Spinal cord (tissue), 10 donors: ENCODE measurements at places on chromosomes 1 and 21. TPM values are rescaled to one million over a fixed set of nuclear protein-coding genes. Genes with fewer than 3 reads are reported as not detected.

Gene TPTE
- total RNA-seq = not detected

Gene HEYL
- total RNA-seq = 6.4 TPM

Gene GUCA2B
- not detected for total RNA-seq

Gene S100B
- total RNA-seq = 415 TPM

Gene ZMYND12
- 6.1 TPM for total RNA-seq

Gene LAMC1
- 174 TPM for total RNA-seq

Gene RNU1-1
- total RNA-seq = 4,182 TPM

Gene FCRL4
- not detected for total RNA-seq

Gene AMY1A
- total RNA-seq = not detected

Gene HES3
- total RNA-seq = not detected

Gene GBP6
- 0.50 TPM for total RNA-seq

Gene SMAP2
- 43.9 TPM for total RNA-seq

Gene BCAR3
- 10.4 TPM for total RNA-seq

Gene HDAC1
- 37.2 TPM for total RNA-seq

Gene CR1L
- total RNA-seq = 2.0 TPM

Gene CFAP74
- total RNA-seq = 4.1 TPM

Gene RBM11
- total RNA-seq = 14.4 TPM

Gene LMX1A
- 4.4 TPM for total RNA-seq

Gene UMODL1
- not detected for total RNA-seq

Gene MYOG
- total RNA-seq = not detected

Gene CLCNKA
- 1.8 TPM for total RNA-seq

Gene TMEM240
- 12.3 TPM for total RNA-seq

Gene CZIB
- total RNA-seq = 87.2 TPM
